ENCODE measurements at places on chromosomes 11 and 22.

GRCh38 chr22:50530877-50531545 is 1.2 kb upstream of the TYMP start:
- peak; percentile 69 for DNase-seq

DNA sequence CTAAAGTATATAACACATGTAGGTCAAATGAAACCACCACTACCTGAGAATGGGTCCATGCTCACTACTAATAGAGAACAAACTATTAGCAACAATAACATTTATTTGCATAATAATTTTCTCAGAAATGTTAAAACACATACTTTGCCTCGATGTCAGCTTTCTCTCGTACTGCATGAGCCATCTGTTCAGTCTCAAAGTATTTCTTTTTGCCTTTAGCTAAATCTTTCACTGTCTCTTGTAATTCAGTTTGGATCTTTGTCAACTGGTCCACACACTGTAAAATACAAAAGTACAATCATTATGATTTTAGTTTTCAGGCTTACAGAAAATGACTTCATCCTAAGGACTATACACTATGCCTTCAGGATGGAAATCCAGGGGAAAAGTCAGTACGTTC is 153.3 kb downstream of the FCHSD2 start:
- no peak for DNase-seq

DNA sequence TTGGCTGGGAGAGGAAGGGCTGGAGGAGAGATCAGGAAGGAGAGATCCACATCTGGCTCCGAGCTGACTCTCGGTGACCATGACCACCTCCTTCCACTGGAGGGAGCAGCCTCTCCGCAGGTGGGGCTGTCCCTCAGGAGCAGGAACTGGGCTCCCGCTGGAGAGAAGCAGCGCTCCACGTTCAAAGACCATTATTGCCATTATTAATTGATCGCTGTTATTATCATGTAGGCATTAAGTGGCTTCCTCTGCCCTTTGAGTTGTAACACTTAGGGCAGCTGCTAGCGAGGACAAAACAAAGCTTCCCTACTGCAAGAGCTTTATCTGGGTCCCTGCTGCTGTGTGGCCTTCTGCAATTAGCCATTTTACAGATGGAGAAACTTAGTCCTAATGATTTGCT is 251.9 kb downstream of the ST3GAL4 start:
- no peak for DNase-seq

DNA sequence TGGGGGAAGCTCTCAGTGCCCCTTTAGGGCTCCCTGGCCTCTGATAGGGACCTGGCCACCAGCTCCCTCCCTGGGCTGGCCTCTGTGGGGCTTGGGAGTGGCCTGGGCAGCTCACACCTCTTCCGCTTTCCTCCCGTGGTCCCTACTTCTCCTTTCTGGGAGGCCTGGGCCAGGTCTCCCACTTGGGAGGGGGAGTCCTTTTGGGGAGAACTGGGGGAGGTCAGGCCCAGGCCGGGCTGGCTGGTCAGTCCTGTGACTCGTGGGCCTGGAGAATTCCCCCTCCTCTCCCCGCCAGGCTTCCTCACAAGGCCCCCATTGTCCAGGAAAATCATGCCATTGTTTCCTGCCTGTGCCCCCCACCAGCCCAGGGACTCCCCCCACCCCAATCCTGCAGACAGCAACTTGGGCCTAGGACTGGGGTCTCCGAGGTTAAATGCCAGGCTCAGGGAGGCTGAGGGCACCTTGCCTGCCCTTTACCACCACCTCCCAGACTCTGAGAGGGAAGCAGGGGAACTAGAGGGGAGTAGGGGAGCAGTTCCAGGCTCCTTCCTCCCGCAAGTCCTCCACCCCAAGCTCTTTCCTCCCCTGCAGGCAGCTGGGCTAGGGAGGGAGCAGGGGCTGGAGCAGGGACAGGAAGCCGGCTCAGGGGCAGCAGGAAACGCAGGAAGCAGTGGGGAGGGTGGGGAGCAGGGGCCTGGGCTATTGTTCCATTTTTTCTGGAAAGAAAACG is 2.8 kb downstream of the MAP3K11 start:
- no peak for DNase-seq

GRCh38 chr11:44835296-44835695 is 108.5 kb downstream of the TSPAN18 start:
- no peak for DNase-seq

DNA sequence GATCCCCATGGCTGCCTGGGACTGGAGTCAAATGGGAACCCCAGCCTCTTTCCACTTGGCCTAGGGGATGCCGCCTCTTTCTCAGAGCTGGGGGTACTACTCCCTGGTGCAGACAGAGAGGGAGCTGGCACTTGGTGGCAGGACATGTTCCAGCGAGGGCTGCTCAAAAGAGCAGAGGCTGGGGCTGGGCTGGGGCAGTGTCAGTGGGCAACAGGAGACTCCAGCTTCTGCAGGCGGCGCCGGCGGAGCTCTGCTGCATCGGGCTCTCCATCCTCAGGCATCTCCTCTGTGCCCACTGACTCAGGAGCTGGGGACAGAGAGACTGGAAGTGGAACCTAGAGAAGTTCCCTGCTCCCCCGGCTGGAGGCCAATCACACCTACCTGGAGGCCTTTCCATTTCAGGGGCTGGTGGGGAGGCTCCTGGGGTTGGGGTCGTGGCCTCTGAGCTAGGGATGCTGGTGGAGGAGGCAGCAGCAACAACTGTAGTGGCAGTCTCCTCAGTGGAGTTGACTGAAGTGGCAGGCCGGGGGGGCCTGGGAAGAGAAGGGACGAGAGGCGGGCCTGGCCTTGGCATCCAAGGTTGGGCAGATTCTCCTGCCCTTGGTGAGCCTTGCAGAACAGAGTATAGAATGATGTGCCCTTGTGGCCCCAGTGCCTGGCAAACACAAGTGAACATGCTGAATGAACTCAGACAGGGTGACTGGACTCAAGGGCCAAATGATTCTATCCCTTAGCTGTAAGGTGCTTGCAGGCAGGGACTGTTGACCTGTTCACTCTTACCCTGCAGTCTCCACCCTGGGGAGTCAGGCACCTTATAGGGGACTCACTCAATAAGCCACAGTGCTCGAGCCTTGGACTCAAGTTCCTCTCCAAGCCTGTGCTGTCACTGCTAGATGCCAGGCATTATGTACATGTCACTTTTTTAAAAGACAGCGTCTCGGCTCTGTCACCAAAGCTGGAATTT is 5.9 kb downstream of the SYVN1 start:
- no peak for DNase-seq

- DNase-seq = no peak
Measured at GRCh38 chr22:23119494-23120414, 22.0 kb downstream of the RSPH14 start.

DNA sequence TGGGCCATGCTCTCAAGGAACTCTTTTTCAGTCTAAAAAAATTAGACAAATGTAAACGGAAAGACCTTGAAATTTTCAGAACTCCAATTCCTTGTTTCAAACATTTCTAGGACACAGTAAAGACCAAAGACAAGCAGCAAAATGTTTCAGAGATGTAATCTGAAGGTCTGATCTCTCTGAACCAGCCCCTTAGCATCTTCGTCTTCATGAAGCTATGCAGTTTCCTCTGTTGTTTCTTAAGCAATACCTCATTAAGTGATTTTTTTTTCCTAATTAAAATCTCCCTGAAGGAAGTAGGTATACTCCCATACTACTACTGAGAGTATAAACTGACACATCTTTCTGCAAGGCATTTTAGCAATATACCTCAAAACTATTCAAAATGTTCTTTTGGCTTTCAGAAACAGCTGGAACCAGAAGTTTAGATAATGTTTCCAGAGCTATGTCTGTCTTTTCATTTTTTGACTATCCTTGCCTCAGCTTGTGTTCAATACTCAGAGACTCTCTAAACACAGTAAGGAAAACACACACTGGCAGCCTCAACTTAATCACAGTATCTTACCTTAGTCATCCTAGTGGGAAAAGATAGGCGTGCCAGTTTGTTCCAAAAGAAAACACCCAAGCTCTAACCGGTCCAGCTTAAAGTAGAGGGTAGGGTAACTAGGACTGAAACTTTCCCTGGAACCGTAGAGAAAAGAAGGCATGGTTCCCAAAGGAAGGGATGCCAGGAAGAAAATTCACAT is 25.1 kb downstream of the SBF2 start:
- DNase-seq = no peak

- no peak for DNase-seq
Measured at GRCh38 chr22:43273902-43274484, 69.2 kb downstream of the SCUBE1 start.

GRCh38 chr11:85787168-85787567 is 23.8 kb downstream of the SYTL2 start:
- no peak for DNase-seq

DNA sequence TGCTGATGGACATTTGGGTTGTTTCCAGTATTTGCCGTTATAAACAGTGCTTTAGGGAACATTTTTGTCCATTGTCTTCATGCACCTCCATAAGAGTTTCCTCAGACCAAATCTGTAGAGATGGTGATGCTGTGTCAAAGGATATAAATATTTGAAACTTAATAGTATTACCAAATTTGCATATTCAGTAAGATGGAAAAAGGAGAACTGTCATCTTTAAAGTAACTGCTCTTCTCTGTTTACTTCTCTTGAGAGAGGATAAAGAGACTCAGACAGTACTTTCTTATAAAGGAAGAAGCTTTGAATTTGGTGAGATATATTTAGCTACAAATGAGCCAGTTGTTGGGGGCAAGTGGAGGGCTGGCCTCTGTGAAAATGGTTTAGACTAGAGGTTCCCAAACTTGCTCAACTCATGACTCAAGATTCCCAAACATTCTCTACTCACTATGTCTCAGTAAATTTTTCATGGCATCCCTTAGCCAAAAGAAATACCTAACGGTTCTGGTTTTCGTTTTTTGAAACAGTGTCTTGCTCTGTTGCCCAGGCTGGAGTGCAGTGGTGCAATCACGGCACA is 26.2 kb downstream of the SHISA8 start:
- no peak for DNase-seq

- DNase-seq = no peak
Measured at GRCh38 chr11:44403176-44403575, 93.2 kb upstream of the ALX4 start.

- DNase-seq = no peak
Measured at GRCh38 chr22:44147821-44148574, 32.7 kb upstream of the PARVG start.

DNA sequence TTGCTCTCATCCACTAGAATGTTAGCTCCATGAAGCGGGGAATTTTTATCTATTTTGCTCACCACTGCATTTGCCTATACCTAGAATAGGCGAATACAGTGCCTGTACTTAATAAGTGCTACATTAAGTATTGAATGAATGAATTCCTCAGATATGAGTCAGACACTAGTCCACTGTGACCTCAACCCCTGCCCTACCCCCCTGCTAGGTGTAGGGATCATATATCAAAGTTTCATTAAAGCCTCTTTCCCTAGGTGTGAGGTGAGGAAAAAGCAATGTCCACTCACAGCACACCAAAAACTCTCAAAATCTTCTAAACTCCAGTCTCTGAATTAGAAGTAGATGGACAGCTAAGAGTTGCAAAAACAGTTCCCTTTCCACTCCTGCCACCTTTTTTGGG is 9.8 kb upstream of the PSMA1 start:
- DNase-seq = no peak

GRCh38 chr11:10777393-10777793 is 26.3 kb downstream of the CTR9 start:
- no peak for DNase-seq

DNA sequence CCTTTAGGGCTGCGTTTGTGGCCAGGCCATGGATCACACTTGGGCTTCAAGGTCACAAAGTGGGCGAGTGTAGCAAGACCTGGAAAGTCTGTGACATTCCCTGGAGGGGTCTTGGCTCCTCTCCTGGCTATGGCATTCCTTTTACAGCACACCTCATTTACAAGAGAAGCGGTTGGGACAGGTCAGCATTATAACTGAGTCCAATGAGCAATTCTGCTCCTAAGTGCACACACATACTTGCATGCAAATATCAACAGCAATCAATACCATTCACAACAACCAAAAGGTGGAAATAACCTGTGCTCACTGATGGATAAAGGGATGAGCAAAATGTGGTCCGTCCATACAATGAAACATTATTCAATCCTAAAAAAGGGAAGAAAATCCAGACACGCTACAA is 298.2 kb downstream of the CTTN start:
- no peak for DNase-seq

GRCh38 chr22:50473855-50474671 is 772 bp downstream of the SBF1 start:
- DNase-seq = no peak

- no peak for DNase-seq
Measured at GRCh38 chr22:18984564-18984963, 48.5 kb upstream of the PRODH start.

- DNase-seq = no peak
Measured at GRCh38 chr22:48592488-48592887, 1235.2 kb downstream of the BRD1 start.

Data from stimulated activated CD8-positive, alpha-beta memory T cell treated with anti-CD3 and anti-CD28 coated beads, Interleukin-15, amount 100 ng/mL, for 4 hours (primary cell).